ENCODE measurements at places on chromosomes 5 and 9.

- no peak for DNase-seq
These were observed 5.3 kb upstream of the DCP2 start for GRCh38 chr5:112971276-112971675.

GRCh38 chr5:55533521-55534435 is 986 bp downstream of the PLPP1 start:
- DNase-seq = no peak

- DNase-seq = no peak
These were observed 406.6 kb upstream of the TNC start for GRCh38 chr9:115524453-115525059.

GRCh38 chr9:13790055-13790454 is 510.6 kb upstream of the MPDZ start:
- DNase-seq = no peak

DNA sequence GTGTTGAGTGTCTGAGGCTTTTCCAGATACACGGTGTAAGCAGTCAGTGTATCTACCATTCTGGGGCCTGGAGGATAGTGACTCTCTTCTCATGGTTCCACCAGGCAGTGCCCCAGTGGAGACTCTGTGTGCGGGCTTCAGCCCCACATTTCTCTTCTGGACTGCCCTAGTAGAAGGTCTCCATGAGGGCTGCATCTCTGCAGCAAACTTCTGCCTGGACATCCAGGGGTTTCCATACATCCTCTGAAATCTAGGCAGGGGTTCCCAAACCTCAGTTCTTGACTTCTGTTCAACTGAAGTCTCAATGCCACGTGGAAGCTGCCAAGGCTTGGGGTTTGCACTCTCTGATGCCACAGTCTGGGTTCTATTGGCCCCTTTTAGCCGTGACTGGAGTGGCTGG is 256.6 kb upstream of the ITGA1 start:
- no peak for DNase-seq

GRCh38 chr5:154397652-154398406 is 48.0 kb upstream of the SAP30L start:
- no peak for DNase-seq

DNA sequence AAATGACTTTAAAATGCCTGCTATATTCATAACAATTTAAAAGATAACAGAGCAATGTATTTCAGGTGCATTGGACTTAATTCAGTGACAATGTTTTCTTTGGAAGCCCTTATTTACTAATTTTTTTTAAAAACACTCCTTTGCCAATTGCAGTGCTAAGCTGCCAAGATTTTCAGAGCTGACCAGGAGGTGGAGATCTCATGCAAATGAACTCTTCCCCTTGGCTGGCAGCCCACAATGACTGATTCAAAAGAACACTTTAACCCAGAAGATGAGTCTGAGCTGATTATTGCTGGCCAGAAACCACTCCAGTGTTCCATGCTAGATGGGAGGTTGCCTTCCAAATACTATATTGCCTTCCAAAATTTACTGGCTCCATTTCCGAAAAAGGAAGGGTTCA is 128.3 kb upstream of the CCNH start:
- no peak for DNase-seq

- DNase-seq = no peak
These were observed 119.0 kb downstream of the TRIM32 start for GRCh38 chr9:116806075-116806474.

DNA sequence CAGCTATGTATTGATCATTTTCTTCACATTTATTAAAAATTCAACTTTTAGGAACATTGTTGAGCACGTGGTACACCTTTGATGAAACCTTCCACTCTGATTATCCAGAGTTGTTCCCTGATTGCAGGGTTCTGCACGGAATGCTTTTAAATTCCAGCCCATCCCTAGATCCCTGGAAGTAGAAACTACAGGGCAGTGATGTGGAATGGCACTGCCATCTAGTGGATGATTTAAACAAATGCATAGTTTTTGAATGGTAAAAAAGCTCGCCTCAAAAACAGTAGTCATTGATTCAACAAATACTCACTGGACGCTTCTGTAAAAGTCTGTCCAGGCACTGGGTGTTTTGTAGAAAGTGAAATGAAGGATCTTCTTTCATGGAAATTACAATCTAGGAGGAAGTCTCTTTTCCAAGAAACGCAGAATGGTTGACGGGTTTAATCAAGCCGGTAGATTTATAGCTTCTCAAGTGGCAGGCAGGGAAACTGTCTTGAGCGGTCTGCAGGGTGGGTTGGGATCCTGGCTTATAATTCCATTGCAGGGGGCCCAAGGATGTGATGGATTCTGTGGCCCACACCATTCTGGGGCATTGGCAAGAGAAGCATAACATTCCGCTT is 118.4 kb downstream of the ARHGAP26 start:
- DNase-seq = no peak

- DNase-seq = no peak
These were observed 9.7 kb downstream of the YTHDC2 start for GRCh38 chr5:113523168-113523567.

GRCh38 chr9:134349936-134350335 is 23.7 kb downstream of the RXRA start:
- DNase-seq = no peak

DNA sequence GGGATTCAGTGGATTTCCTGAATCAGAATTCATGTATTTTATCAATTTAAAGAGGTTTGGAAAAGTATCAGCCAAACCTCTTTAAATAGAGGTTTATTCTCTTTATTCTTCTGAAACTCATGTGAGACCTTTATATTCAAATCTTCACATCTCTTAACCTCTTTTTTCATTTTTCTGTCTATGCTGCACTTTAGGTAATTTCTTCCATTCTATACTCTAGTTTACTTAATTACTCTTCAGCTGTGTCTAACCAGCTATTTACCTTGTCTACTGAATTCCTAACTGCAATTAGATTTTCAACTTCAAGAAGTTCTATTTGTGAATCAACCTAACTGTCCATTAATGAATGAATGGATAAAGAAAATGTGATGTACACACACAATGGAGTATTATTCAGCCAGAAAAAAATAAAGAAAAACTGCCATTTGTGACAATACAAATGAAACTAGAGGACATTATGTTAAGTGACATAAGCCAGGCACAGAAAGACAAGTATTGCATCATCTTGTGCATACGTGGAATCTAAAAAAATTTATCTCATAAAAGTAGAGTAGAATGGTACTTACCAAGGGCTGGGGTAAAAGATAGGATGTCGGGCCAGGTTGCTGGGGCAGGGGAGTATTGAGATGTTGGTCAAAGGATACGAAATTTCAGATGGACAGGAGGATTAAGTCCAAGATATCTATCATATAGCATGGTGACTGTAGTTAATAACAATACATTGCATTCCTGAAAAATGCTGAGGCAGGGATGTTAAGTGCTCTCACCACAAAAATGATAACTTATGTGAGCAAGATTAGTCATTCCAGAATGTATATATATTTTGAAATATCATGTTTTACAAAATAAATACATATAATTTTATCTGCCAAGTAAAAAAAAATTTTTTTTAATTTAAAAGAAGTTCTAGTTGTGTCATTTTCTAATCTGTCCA is 129.5 kb upstream of the LRRTM2 start:
- DNase-seq = no peak

GRCh38 chr9:128124451-128124850 is 3.1 kb downstream of the PTGES2 start:
- no peak for DNase-seq

DNA sequence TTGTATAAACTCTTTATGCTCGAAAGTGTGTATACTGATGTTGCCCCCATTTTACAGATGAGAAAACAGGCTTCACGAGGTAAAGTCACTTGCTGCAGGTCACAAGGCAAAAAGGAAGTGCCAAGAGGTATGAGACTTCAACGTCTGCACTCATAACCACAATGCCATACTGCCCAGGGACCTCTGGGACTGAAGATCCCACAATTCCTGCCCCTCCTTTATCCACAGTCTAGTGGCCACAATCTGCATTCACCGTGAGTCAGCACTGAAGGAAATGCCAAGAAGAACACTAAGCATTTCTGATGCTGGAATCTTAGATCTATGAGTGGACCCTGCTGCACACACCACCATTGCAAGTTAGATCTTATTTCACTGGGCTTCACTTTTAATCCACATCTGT is 37.3 kb downstream of the MED27 start:
- DNase-seq = no peak

Measured in H1 (cell line).